CD4-positive, alpha-beta T cell treated with Interleukin-4 for 1 hour (primary cell): ENCODE measurements at places on chromosomes 6 and 20.

DNA sequence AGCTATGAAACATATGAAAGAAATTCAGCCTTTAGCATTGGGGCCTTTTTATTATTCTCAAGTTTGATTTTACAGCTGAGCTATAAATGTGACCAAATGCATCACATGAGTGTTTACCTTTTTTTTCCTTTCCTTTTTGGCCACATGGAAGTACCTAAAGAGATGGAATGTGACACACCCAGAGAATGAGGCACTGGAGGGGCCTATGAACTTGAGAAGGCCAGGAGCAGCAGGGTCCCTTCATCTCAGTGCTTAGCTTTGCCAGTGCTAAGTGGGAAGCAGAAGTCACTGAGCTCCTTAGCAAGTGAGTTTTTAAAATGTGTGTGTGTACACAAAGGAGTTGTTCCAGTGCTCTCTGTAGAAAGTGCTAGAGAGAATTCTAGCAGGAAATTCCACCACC is 44.7 kb downstream of the RREB1 start:
- DNase-seq = no peak

DNA sequence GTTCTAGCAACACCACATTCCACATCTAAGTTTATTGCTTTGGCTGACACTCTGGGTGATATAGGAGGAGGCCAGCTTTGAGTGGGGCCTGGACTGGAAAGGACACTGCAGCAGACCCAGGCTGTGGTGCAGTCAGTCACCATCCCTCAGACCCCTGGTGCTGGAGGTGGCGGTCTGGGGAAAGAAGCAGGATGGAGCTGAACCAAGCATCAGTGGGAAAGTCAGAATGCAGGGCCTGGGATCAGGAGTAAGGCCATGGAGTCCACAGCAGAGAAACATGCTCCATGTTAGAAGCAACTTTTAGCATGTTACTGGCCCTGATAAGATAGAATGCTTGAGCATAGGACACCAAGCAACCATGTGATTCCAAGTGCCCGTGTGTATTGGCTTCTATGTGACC is 5.9 kb downstream of the HLA-A start:
- no peak for DNase-seq

DNA sequence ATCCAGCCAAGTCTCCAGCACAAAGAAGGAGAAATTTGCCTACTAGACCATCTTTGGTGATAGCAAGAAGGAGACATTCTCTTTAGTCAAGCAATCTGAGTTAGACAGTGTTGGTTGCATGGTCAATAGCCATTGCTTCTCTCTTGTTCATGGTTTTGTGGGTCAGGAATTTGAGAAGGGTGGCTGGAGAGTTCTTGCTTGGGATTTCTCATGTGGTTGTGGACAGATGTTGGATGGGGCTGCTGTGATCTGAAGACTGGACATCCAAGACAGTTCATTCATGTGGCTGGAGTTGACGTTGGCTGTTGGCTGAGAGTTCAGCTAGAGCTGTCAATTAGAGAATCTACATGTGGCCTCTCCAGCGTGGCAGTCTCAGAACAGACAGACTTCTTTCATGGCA is 322.3 kb upstream of the PRDM1 start:
- DNase-seq = no peak

- DNase-seq = no peak
These were observed 7.5 kb downstream of the SF3B5 start for GRCh38 chr6:144087789-144088426.

- DNase-seq = no peak
These were observed 284.5 kb downstream of the PRKN start for GRCh38 chr6:162443101-162443500.

DNA sequence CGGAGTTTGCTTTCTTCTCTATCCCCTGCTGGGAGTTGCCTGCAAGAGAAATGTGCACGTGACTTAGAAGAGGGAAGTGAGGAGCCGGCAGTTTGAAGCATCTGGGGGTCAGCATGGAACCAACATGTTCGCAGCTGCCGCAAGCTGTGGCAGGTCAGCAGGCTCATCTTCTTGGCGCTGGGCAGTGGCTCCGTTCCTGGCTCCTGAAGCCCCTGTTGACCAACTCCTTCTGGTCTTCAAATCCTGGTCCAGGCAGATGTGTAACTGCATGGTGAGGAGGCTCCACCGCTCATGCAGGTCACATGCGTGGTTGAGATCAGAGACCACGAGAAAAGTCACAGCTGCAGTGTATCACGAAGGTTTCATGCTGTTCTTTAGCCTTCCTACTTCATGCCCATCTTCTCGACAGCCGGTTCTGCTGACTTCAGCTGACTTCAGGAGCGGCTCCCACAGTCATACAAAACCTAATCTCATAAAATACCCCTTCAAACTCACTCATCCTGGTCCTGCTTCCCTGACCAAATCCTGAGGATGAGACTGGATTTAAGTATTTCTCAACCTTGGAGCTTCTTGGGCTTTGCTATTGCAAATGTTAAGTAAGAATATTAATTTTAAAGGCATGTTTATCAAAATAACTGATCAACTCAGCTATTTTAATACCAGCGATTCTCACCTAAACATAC is 44.9 kb upstream of the BCAS1 start:
- no peak for DNase-seq

GRCh38 chr6:30834646-30835045 is 49.7 kb upstream of the DDR1 start:
- no peak for DNase-seq

DNA sequence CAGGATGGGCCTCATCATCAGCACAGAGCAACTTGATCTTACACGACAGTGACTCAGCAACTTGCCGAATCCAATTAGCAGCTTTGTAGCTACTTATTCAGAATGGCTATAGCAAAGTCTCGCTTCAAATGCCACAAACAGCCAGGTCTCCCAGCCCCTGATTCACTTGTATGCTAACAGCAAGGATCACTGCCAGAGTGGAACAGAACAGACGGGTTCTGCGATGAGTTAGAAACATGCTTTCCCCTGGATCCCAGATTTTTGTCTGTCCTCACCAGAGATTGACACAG is 254.4 kb downstream of the NRN1 start:
- no peak for DNase-seq

DNA sequence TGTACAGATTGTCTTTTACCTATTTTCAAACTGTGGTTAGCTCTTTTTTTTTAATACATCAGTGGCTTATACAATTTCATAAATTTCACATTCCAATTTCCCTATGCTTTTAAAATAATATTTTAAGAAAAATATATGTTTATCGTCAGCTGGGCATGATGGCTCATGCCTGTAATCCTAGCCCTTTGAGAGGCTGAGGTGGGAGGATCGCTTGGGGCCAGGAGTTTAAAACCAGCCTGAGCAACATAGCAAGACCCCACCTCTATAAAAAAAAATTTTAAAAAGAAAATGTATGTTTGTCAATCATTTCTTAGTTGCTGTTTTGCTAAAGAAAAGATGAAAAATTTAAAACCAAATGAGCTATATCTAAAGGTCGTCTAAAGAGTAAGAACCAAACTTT is 3.4 kb downstream of the GJA1 start:
- DNase-seq = no peak

- DNase-seq = peak; percentile 44
These were observed 34.1 kb upstream of the HLA-DQB1 start for GRCh38 chr6:32700391-32701040.

GRCh38 chr6:111788379-111789276 is 84.6 kb downstream of the FYN start:
- no peak for DNase-seq

DNA sequence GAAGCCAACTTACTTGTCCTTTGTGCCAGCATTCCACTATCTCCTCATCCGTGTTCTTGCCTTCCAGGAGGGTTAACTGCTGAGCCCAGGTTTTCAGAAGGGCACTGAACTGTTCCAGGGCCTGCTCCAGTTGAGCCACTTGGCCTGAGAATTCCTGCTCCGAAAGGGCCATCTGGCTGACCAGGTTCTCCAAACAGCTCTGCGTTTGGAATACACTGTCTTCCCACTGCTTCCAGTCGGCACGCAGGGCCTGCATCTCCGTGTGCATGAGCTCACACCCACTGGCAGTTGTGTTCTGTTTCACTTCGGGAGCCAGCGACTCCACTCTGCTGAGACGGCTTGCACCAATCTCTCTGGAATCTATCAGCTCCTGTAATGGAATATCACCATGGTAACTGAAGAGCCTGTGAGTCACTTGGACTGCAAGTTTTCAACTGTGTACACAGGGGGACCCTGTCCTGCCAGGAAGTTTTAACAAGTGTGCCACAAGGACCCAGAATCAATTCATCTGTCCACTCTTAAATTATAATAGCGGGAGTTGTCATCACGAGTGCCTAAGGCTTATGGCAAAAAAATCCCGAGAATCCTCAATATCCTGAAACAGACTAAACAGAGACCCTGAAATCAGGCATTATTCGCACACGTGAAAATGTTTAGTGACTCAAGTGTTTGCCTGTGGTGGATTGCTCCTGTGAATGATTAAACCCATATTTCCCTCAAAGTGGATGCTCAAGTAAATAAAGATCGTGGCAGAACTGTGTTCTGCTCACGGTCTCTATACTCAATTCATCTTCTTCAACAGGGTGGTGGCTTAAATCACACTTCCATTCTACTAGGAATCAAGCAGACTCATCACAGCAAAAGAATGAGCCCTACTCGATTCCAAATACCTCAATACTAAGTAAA is 255.9 kb downstream of the SYNE1 start:
- no peak for DNase-seq

DNA sequence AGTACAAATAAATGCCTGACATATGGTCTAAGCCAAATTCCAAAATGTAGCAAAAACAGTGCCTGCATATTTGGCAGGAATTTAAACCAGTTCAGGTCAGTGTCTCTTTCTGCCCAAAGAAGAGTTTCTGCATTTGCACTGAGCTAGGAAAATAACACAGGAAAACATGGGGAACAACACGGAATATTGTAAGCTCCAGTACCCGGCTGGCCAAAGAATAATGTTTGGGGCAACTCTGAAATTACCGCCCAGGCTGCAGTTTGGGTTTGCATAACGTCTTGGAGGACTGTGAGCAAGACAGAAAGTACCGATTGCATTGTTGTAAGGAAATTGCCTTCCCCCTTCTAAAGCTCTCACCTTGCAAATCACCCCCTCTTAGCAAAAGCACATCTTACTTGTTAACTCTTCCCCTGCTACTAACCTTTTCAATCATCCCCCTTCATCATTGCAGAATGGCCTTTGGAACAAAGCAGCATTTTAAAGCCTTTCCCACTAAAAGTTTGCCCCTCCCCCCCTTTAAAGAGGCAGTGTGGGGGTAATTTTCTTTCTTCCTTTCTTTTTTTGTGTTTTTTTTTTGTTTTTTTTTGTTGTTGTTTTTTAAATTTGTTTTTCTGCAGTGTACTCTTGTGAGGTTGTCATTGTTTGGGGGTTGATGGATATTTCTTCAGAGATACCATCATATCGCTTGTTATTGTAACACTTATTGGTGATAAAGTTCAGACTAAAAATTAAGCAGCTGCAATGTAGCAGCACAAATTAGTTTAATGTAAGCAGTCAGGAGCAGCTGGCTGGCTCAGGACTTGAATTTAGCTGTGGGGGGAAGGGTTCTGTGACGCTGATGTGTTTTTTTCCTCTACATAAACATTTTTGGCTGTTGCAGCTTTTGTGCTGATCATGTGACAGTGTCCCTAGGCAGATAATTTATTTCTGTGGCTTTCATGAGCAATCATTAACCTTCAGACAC is 100.0 kb upstream of the CITED2 start:
- DNase-seq = no peak

DNA sequence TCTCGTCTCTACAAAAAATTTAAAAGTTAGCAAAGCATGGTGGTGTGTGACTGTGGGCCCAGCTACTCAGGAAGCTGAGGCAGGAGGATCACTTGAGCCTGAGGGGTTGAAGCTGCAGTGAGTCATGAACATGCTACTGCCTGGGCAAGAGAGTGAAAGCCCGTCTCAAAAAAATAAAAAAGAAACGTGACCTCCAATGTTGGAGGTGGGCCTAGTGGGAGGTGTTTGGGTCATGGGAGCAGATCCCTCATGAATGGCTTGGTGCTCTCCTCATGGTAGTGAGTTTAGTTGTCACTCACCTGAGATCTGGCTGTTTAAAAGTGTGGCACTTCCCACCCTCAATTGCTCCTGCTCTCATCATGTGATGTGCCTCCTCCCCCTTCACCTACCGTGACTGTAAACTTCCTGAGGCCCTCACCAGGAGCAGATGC is 24.3 kb downstream of the RBL1 start:
- no peak for DNase-seq

DNA sequence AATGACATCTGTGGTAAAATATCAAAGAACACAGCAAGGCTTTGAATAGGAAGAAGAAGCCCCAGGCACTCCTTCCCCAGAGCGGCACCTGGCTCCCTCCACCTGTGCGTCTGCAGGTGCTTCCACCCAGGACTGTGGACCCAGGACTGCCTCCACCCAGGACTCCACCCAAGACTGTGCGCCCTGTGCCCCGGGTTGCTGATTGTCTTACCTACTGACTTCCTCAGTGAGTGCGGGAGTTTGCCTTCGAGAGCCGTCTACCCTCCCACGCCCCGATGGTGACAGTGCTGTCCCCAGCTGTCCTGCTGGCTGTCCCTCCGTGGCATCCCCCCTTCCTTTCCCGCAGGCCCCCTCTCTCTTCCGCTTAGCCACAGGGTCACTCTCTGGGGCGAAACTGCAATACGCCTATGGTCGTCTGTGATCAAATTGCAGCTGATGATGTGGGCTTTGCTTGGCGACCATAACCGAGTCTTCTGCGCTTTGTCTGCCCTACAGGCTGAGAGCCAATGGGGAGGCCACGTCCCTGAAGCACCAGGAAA is 52.1 kb downstream of the IRF4 start:
- no peak for DNase-seq

- DNase-seq = no peak
These were observed 579.6 kb upstream of the MAP3K7 start for GRCh38 chr6:91166271-91167046.

DNA sequence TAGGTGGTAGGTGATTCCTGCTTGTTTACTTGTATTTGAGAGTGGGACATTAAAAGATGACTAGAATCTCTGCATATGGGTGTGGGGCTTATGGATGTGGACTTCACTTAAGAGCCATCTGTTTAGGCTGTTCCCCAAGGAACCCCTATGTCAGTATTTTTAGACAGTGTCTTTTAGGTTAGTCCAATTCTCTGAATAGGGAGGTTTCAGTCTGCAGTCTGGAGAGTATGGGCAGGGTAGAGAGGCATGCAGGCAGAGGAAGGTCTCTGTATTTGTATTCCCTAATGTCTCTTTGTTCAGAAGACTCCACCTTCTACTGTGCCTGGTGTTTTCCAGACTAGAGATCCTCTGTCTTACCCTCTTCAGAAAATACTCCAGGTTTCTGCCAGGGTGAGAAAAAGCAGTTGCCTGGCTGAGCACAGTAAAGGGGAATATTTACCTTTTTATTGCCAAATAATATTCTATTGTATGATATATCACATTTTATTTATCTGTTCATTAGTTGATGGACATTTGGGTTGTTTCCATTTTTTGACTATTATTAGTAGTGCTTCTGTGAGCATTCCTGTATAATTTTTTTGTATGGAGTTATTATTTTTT is 19.1 kb downstream of the SLX4IP start:
- no peak for DNase-seq

- DNase-seq = no peak
These were observed 28.5 kb upstream of the BMP6 start for GRCh38 chr6:7697432-7697819.

- no peak for DNase-seq
These were observed 772.8 kb upstream of the DEFB115 start for GRCh38 chr20:30484749-30485070.

GRCh38 chr20:36613974-36614373 is 8.4 kb downstream of the RAB5IF start:
- DNase-seq = no peak

- DNase-seq = no peak
These were observed 9.2 kb downstream of the HSPA1B start for GRCh38 chr6:31836474-31837368.

GRCh38 chr6:100455230-100456124 is 9.2 kb downstream of the SIM1 start:
- DNase-seq = no peak

GRCh38 chr6:53796451-53796780 is 1.6 kb downstream of the LRRC1 start:
- DNase-seq = no peak

GRCh38 chr6:135919026-135919425 is 67.5 kb downstream of the PDE7B start:
- DNase-seq = no peak
